T-helper 2 cell treated with Interferon-gamma antibody and Interleukin-4, amounts not matched to agents 5 μg/mL and 100 μg/mL, for 36 hours (primary cell): ENCODE measurements at places on chromosomes 6 and 20.

DNA sequence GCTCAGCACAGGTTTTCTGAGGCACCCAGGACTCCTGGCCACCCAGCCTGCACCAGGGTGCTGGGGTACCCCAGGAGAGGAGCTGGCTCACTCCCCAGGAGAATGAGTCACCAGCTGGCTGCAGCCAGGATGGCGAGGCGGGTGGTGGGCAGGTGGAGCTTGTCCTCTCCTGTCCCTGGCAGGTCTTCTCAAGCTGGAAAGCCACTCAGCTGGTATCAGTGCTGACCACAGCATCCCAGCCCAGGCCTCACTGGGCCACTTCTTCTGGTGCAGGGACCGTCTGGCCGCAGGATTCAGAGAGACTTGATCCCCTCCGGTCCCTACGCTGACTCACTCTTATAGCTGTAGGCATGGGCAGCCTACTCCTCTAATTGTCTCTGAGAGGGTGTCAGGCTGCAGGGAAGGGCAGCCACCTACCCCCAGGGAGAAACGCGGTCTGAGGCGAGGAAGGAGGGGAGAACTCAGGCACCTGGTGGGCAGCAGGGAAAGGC, 22.2 kb downstream of the TFEB start:
- no peak for DNase-seq

DNA sequence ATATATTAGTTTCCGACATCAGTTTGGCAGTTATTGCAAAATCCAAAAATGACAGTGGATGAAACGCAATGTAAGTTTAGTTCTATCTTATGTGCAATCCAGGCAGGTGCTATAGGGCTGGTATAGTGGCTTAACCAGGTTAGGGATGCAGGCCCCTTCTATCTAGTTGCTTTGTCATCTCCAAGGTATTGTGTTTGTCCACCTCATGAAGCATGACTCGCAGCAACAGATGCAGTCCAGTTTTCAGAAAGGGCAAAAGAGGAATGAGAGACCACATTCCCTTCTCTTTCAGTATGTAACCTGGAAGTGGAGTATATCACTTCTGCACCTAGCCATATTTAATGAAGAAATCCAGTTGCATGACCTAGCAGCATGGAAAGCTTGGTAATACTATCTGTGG, 59.7 kb downstream of the PKIB start:
- DNase-seq: no peak

DNA sequence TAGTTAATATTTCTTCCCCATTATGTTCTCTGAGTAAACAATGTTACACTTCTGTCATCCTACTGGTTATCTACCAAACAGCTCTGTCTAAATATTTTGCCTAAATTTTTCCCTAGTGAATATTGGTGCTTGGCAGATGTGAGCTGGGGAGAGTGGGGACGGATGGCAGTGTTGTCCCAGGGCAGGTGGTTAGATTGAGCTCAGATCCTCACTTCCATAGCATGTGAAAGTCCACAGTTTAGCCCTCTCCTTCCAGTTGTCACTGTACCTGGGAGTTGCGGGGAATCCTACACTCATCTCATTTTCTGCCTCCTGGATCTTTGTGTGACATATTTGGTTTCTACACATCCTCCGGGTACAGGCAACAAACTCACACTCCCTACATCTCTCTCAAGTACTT, 484.9 kb downstream of the EPM2A start:
- DNase-seq: no peak

DNA sequence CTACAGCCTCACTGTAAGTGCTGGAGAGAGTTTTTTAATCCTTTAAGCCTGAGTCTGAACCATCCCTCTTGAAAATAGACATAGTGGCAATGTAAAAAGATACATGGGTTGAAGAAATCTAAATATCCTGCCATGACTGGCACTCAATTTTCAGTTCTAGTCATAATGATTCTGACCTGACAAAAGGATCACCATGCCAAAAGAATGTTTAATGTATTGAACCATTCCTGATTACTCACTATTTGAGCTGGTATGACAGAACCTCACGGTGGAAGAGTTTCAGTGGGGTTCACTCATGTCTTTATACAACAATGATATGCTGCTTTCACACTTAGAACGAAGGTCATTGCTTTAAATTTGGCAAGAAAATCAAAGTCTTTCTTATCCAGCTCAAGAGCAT, 93.4 kb downstream of the HIVEP2 start:
- DNase-seq: no peak

DNA sequence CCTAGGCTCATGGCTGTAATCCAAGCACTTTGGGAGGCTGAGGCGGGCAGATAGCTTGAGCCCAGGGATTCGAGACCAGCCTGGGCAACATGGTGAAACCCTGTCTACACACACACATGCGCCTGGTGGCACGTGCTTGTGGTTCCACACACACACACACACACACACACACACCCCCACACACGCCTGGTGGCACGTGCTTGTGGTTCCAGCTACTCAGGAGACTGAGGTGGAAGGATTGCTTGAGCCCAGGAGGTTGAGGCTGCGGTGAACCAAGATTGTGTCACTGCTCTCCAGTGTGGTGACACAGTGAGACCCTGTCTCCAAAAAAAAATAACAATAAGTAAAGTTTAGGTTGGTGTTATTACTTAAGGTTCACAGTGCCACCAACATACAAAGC, 165.8 kb downstream of the ZFAND3 start:
- DNase-seq: peak; percentile 17

DNA sequence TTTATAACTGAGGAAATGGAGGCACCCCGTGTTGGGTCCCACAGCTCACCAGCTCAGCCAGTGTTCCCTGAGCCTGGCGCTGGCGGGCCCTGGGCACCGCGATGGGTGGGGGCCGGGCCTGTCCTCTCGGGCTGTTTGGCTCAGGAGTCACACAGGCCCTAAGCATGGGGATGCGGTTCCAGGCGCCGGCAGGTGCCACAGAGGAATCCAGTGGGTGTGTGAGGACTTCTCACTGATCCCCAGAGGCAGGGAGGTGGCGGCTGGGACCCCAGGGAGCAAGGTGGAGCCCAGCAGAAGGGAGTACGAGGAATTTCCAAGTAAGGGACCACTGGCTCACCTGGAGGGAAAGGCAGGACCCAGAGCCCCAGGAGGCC, 57.5 kb downstream of the IRF4 start:
- no peak for DNase-seq

GRCh38 chr20:50887576-50887975, 43.7 kb downstream of the ADNP start:
- no peak for DNase-seq

DNA sequence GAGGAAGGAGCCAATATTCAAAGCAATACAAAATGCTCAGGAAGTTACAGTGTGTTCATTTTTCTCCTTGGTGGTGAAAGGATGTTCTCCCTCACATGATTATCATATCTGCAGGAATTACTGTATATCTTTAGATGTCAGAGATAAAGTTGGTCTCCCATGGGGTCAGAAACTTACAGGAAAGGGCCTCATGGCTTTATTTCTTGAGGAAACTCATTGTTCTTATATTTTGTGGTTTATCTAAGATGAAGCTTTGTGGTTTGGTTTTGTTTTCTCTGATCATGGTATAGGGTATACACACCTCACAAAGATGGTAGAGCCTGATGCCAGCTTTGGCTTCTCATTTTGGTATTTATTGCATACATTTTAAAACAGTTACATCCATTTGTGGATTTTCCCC, 100.5 kb upstream of the STXBP5 start:
- no peak for DNase-seq

- no peak for DNase-seq
Measured at GRCh38 chr20:48772183-48772976, 55.4 kb downstream of the PREX1 start.

- no peak for DNase-seq
Measured at GRCh38 chr20:34102342-34102741, 9.7 kb downstream of the EIF2S2 start.

GRCh38 chr6:152534541-152534940, 102.6 kb downstream of the SYNE1 start:
- no peak for DNase-seq

GRCh38 chr20:4961746-4962145, 39.6 kb downstream of the SLC23A2 start:
- DNase-seq: peak; percentile 53

GRCh38 chr6:73800997-73801396, 105.0 kb downstream of the CD109 start:
- no peak for DNase-seq

DNA sequence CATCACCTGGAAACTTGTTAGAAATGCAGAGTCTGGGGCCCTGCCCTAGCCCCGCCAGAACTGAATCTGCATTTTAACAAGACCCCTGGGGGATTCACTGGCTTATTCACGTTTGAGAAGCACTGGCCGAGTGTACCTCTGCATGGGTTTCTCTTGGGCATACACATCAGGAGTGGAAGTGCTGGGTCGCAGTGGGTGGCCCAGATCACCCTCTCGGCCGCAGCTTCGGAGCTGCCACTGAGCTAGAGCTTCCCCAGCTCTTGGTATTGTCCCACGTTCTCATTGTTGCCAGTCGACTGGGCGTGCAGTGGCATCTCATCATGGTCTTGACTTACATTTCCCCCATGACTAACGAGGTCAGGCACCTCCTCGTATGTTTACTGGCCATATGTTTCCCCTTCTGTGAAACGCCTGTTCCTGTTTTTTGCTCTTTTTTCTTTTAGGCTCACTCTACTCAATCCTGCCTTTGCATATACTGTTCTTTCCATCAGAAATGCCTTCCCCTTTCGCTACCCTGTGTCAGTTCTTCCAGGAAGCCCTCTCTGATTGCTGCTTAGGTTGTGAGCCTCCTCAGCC, 3.0 kb upstream of the DLGAP4 start:
- no peak for DNase-seq

- DNase-seq: no peak
Measured at GRCh38 chr6:71254323-71254722, 34.3 kb upstream of the OGFRL1 start.

GRCh38 chr6:166998256-166999144, 697 bp upstream of the CEP43 start:
- DNase-seq: peak; percentile 91

GRCh38 chr6:12359036-12359435, 68.9 kb downstream of the EDN1 start:
- no peak for DNase-seq

GRCh38 chr20:16537025-16537665, 36.1 kb downstream of the KIF16B start:
- no peak for DNase-seq

GRCh38 chr20:61385296-61385695, 133.2 kb downstream of the CDH4 start:
- no peak for DNase-seq

DNA sequence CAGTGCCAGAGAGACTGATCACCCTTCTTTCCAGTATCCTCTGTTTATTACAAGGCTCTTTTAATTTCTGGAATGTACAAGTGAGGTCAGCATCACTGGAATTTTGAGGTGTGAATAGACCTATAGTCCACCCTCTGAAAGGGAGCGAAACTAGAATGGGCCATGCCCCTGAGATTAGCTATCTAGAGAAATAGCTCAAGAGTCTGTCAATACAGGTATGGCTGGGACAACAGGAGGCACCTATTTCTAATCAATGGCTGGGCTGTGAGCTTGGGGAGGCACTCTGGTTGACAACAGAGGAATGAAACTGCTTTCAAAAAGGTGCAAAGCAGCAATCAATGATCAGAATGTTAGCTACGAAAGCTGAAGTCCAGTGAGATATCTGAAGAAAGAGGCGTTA, 17.3 kb upstream of the CITED2 start:
- DNase-seq: no peak

DNA sequence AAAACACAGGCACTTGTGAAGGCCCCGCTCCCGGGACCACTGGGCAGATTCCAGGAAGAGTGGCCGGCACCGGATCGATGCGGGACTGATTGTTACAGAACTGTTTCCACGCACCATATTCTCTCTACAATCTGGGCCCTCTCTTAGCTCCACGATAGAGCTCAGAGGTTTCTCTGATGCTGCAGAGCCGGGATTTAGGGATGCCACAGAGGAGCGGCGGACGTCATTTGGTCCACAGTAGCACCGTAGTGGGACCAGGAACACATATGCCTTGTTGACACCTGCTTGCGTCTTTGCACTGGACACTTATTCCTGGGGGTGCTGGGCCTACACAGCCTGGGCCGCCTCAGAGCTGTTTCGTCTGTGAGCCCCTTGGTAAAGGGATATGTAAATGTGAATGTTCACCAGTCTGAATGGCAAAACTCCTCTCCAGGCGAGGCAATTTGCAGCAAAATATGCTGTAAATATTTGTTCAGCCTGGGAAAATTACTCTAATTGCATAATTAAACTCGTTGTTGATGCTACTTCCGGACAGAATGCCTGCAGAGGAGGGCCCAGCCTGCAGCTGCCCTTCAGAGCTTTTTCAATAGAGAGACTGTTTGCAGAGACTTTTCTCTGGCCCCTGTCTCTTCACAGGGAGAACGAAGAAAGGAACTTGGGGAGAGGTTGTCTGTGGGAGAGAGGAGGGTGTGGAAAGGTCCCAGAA, 9.4 kb downstream of the PCK1 start:
- DNase-seq: no peak

DNA sequence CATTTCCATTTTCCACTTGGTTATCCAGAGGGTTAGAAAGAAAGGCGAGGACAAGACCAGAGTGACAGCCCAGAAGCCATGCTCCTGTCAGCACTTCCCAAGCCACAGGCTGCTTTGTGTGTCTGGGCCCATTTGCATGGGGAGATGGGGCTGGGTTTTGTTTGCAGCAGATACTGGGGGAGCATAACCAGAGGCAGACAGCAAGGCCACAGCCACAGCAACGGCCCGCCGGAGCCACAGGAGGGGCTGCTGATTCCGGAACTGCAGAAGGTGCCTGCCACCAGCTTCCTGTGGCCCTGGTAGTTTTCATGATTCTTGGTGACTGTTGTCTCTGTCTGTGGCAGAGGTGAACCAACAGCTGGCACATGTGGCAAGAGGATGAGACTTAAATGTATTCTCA, 106.6 kb downstream of the DLL1 start:
- DNase-seq: no peak

DNA sequence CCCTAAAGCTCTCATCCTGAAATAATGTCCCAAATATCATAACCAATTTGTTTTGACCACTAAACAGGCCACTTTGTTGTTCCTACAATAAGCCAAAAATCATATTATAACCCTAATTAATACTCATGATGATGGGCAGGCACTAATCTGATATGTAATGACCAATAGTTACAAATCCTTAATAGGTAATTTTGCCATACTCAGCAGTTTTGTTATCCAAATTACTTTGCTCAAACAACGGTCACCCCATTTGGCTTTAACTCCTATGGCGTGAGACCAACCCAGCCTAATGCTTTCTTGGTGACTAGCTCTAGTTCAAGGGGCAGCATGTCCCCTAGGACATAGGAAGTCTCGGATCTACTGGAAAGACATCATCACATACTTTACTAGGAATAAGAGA, 123.2 kb upstream of the ID4 start:
- no peak for DNase-seq

DNA sequence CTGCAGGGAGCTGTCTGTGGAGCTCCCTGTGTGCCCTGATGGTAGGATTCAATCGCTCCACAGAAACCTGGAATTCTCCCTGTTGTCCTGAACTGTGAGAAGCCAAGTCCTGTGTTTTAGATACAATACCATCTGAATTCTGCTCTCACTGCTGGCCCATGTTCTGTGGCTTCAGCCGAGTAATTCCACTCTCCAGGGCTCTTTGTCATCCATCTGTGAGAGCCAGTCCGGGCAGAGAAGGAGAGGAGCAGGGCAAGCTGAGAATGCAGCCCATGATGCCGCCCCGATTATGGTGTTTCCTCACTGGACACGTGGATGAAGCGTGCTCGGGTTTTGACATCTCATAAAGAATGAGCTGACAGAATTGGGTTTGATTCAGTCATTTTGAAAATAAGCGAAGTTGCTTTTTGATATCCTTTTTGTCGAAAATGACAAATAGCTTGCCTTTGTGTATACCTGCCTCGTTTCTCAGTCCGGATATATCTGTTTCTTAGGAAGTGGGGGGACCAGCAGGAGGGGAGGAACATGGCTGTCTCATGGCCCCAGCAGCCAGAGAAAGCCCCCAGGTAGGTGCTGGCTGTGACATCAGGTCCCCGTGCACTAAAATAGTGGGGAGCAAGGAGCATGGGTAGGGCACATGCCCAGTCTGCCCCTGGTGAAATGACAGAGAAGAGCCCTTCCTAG, 8.2 kb upstream of the CD93 start:
- DNase-seq: no peak
